ENCODE measurements at places on chromosomes 5 and 9.

DNA sequence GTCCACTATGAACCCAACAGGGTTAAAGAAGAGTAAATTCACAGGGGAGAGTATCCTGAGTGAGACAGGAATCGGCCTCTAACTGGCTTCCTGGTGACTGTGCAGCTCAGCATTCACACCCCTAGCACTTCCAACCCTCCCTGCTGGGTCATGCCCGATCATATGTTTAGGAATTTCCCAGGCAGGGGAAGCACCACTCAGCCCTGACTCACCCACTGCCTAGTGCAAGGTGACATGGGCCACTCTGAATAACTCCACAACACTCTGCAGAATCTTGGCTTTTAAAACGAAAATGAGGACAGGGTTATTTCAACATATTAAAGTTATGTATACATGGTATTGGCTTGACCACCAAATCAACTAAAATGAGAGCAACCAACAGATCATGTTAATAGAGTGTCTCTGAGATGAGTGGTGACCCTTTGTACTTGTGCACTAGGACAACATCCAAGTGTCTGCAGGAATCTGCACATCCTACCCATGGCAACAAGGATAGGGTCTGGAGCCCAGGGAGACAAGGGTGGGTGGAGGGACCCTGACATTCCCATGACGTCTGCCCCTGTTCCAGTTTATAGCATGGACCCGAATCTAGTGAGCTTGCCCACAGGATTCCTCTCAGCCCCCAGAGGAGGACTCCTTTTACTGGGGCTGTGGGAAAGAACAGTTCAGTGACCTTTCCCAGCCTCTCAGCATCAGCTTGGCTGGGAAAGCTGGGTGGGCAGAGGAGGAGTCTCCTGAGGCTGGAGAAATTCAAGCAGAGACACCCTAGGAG lies 485.8 kb downstream of the SEMA5A start:
- no peak for DNase-seq

- no peak for DNase-seq
Observed at GRCh38 chr5:111887706-111888105, 130.7 kb upstream of the NREP start.

DNA sequence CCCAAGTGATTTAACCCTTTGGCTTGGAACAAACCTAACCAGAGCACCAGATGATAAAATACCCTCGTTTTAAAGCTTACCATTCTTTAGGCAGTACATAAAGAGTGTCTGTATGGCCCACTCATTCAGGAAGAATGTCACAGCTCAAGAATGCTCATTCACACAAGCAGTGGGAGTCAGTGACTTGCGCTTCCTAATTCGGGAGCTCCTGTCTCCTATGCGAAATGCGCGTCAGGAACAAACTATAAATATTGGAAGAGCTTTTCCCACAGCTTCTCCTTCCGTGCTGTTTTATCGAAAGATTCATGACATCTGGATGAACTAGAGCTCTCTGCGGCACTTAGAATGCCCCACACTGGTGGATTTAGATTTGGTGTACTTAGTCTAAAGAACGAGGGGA lies 66.6 kb downstream of the NTRK2 start:
- no peak for DNase-seq

DNA sequence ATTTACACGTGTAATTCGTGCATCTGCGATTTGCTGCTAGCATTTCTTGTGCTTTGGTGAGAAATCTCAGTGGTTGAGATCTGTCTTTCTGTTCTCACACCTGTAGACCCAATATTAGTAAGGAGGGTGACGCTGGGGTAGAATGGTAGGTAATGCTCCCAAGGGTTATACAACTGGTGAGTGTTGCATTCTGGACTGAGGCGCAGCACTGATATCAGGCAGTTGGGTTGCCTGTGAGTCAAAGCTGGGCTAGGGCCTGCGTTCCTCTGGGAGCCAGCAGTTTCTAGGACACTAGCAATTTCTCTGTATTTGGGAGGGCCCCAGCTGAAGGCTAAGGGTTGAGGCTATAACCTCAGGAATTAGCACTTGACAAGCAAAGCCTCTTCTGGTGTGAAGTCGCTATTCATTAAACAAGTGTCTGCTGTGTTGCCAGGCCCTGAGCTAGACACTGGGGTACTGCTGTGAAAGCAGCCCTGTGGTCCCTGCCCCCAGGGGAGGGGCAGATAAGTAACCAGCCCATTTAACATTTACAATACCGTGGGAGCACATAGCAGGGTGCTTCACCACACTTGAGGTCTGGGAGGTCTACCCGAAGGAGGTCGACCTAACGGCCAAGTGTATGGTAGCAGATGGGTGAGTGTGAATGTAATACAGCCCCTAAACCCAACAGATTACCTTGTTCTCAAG lies 28.7 kb downstream of the LARP1 start:
- DNase-seq = peak; percentile 43
